ENCODE measurements at places on chromosomes 4 and X.

DNA sequence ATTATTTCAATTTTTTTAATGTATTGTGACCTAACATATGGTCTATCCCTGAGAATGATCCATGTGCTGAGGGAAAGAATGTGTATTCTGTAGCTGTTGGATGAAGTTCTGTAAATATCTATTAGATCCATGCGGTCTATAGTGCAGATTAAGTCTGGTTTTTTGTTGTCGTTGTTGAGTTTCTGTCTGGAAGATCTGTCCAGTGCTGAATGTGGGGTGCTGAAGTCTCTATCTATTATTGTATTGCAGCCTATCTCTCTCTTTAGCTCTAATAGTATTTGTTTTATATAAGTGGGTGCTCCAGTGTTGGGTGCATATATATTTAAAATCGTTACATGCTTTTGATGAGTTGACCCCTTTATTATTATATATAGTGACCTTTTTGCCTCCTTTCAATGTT lies 26.2 kb upstream of the PAGE3 start:
- no peak overlapping the region for H3K27ac ChIP-seq
- H3K4me3 ChIP-seq = no peak overlapping the region
- no peaks in the 10 kb centered on the region for H3K27me3 ChIP-seq
- H3K4me1 ChIP-seq = no peaks in the 10 kb centered on the region
- no peak for DNase-seq

- H3K27me3 ChIP-seq = no peaks in the 10 kb centered on the region
- H3K36me3 ChIP-seq = peaks cover 4% of the 10 kb centered on the region
- peak overlapping the region; percentile 93 for H3K27ac ChIP-seq
- no peak overlapping the region for H3K4me3 ChIP-seq
Observed at GRCh38 chrX:46587753-46588171, 14.2 kb downstream of the CHST7 start.

GRCh38 chr4:1506956-1507721 lies 100.9 kb upstream of the NKX1-1 start:
- H3K4me3 ChIP-seq = no peak overlapping the region
- no peak for DNase-seq
- no peaks in the 10 kb centered on the region for H3K36me3 ChIP-seq
- H3K4me1 ChIP-seq = no peaks in the 10 kb centered on the region
- no peak overlapping the region for H3K27ac ChIP-seq

- peaks cover 31% of the 10 kb centered on the region for H3K4me1 ChIP-seq
- no peak overlapping the region for H3K4me3 ChIP-seq
- H3K27ac ChIP-seq = no peak overlapping the region
Observed at GRCh38 chr4:78299565-78299972, 242.4 kb downstream of the FRAS1 start.

- H3K4me1 ChIP-seq = peaks cover 6% of the 10 kb centered on the region
- DNase-seq = peak; percentile 22
- no peak overlapping the region for H3K4me3 ChIP-seq
- H3K36me3 ChIP-seq = no peaks in the 10 kb centered on the region
- peak overlapping the region; percentile 15 for H3K27ac ChIP-seq
- H3K27me3 ChIP-seq = peaks cover 4% of the 10 kb centered on the region
Observed at GRCh38 chr4:10611673-10612072, 72.9 kb downstream of the CLNK start.

DNA sequence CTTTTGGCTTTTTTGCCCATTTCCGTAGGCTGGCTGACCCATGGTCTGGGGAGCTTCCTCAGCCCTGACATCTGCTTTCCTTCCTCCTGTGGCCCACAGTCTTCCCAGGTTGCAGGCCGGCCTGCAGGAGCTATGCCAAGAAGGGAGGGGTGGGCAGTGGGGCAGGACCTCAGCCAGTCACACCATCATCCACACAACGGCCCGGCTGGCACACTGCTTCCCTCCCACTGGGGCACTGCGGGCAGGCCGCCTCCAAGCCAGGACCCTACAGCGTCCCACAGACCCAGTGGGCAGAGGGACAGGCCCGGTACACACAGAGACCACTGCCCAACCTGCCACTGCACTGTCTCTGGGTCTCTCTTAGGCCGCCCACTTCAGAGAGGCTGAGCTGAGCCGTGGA lies 38.0 kb downstream of the CTBP1 start:
- H3K4me3 ChIP-seq = no peak overlapping the region
- DNase-seq = no peak
- H3K4me1 ChIP-seq = no peaks in the 10 kb centered on the region
- no peak overlapping the region for H3K27ac ChIP-seq
- peaks cover 6% of the 10 kb centered on the region for H3K36me3 ChIP-seq

DNA sequence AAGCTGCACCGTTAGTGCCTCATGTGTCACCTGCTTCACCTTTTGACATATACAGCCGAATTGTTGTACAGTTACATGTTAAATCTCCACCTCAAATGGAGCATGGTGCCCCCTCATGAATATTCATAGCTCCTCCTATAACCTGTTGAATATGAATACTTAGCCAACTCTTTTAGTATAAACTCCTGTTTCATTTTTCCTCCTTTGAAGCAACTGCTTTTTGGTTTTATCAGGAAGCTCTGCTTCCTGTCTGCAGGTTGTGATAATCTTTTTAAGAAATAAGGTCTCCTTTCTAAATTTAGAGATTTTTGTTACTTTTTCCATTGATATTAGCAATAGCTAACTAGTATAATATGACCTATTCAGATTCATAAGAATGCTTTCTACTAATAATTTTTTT lies 1429.2 kb upstream of the AGA start:
- DNase-seq = no peak
- H3K4me3 ChIP-seq = no peak overlapping the region
- H3K4me1 ChIP-seq = no peaks in the 10 kb centered on the region
- H3K36me3 ChIP-seq = no peaks in the 10 kb centered on the region
- no peak overlapping the region for H3K27ac ChIP-seq
- no peaks in the 10 kb centered on the region for H3K27me3 ChIP-seq

DNA sequence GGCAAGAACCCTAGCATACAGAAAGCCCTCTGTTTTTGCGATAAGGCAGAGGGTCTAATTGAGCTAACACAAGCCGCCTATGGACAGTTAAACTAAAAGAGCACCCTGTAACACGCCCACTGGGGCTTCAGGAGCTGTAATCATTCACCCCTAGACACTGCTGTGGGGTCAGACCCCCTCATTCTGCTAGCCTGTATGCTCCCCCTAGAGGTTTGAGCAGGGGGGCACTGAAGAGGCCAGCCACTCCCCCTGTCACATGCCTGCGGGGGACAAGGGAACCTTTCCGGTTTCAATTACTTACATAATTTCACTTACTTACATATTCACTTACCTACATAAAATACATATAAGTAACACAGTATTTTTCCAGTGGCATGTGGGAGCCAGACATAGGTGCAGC lies 469.5 kb upstream of the FAM241A start:
- no peak overlapping the region for H3K27ac ChIP-seq
- H3K4me3 ChIP-seq = no peak overlapping the region
- no peak for DNase-seq
- H3K4me1 ChIP-seq = peaks cover 18% of the 10 kb centered on the region
- H3K27me3 ChIP-seq = no peaks in the 10 kb centered on the region

GRCh38 chr4:149914119-149915115 lies 98.8 kb upstream of the IQCM start:
- H3K4me1 ChIP-seq = peaks cover 9% of the 10 kb centered on the region
- H3K27ac ChIP-seq = no peak overlapping the region
- H3K36me3 ChIP-seq = no peaks in the 10 kb centered on the region
- no peaks in the 10 kb centered on the region for H3K27me3 ChIP-seq
- H3K4me3 ChIP-seq = no peak overlapping the region

Data from endothelial cell (in vitro differentiated cells).